Stimulated activated CD8-positive, alpha-beta memory T cell treated with anti-CD3 and anti-CD28 coated beads, Interleukin-2, amount 100 ng/mL, for 48 hours (primary cell): ENCODE measurements at places on chromosomes 13 and 19.

DNA sequence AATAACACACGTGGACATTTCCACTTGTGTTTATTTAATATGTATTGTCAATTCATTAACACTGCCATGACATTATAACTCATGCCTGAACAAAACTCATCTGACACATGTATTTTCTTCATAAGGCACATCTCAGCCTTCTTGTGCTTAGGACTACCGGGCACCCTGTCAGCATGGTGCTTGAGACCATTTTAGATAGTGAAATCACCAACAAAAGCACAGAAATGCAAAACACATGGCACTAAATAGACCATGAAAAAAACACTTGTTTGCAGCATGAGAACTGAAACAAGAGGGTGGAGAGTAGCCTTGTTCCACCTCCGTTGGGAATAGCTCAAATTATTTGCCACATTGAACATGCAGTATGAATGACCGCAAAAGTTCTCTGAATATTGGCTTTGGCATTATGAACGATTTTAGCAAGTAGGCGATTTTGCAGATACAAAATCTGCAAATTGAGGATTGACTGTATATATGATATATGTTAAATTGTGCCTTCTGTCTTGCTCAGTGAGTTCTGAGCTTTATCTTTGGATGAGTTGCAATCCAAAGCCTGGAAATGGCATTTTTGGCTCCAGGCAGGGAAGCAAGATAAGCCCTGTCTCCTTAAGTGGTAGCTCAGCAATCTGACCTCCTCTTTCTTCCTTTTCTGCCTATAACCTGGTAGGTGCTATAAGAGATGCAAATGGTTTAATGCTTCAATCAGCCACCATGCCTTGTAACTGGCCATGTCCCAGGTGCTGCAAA is 328.2 kb downstream of the HS6ST3 start:
- DNase-seq, result no peak

- no peak for DNase-seq
These were observed 191.2 kb downstream of the USP12 start for GRCh38 chr13:26980099-26981031.

DNA sequence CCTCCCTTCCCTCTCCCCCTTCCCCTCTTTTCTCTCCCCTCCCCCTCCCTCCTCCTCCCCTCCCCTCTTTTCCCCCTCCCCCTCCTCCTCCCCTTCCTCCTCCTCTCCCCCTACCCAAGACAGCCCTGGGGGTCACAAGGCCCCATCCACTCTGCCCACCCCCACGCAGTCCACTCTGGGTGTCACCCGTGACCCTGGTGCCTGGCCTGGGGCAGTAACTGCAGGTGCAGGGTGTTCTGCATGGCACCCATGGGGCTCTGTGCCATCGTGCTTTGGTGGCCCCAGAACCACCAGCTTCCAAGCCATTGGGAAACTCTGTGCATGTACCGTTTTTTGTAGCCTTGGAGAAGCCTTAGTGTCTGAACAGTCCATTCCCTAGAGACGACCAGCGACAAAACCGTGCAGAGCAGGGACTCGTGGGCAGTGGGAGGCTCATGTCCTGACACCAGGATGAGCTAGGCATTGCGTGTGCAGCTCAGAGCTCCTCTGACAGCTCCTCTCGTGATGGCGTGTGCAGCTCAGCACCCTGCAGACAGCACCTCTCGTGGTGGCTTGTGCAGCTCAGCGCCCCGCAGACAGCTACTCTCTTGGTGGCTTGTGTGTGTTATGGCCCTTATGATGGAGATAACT is 43.7 kb upstream of the F7 start:
- DNase-seq, result no peak

- no peak for DNase-seq
These were observed 26.6 kb downstream of the COL4A1 start for GRCh38 chr13:110280231-110280813.

- no peak for DNase-seq
These were observed 84.2 kb downstream of the LRCH1 start for GRCh38 chr13:46637213-46637612.

- DNase-seq, result no peak
These were observed 30.7 kb downstream of the MIPEP start for GRCh38 chr13:23858546-23858945.
